ENCODE measurements at places on chromosomes 3 and 15. TPM values are rescaled to one million over a fixed set of nuclear protein-coding genes. Genes with fewer than 3 reads are reported as not detected.

Gene GOLGA6D
- not detected for total RNA-seq

DNA sequence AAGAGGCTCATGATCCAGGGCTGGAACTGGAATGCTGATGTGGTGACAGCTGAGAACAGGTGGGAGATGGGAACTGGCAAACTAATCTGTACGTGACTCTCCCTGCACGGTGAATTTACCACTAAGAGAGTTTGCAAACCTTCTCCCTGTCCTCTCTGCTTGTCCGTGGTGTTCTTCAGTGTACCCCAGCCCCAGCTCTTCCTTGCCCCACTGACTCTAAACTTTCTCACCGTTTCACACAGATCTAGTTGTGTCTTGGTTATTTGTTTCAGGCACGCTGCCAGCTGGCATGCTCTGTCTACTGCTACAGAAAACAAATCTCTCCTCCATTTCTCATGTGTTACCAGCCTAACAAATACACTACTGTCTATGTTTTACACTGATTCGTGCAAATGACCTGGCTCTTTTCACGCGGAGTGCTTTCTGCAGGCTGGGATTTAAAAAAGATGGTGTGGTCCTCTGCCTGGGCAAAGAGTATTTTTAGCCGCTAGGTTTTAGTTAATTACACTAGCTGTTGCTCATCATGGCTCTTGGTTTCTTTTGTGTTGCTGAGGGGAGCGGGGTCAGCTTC lies 192.7 kb upstream of the LRIG1 start:
- peak overlapping the region; percentile 47 for H3K4me3 ChIP-seq
- peak; percentile 14 for DNase-seq
- H3K4me1 ChIP-seq, result peaks cover 4% of the 10 kb centered on the region
- no peak overlapping the region for H3K27ac ChIP-seq
- H3K36me3 ChIP-seq, result no peaks in the 10 kb centered on the region

Gene C2CD4A
- 5.3 TPM for total RNA-seq

- DNase-seq, result no peak
- no peak overlapping the region for H3K4me3 ChIP-seq
- no peaks in the 10 kb centered on the region for H3K4me1 ChIP-seq
- H3K36me3 ChIP-seq, result peaks cover 3% of the 10 kb centered on the region
- no peaks in the 10 kb centered on the region for H3K27me3 ChIP-seq
Observed at GRCh38 chr3:113719294-113719693, 22.9 kb upstream of the USF3 start.

DNA sequence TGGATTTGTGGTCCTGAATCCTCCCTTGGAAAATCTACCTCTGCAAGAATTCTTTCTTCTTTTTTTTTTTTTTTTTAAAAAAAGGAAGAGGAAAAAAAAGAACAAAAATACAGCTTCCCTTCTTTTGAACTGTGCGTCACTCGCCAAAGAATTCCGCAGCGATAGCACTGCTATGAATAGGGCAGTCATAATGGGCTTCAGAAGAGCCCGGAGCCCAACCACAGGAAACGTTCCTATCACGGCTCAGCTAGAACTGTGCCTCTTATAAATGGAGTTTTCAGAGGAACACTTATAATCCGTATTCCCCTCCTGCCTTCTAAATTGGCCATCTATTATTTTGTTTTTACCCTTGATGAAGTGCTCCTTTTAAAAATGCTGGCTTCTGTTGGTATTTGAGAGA lies 227.7 kb downstream of the ADAMTS17 start:
- H3K36me3 ChIP-seq, result no peaks in the 10 kb centered on the region
- no peak overlapping the region for H3K4me3 ChIP-seq
- peak; percentile 67 for DNase-seq
- H3K4me1 ChIP-seq, result peaks cover 5% of the 10 kb centered on the region
- peak overlapping the region; percentile 23 for H3K27ac ChIP-seq
- no peaks in the 10 kb centered on the region for H3K27me3 ChIP-seq

DNA sequence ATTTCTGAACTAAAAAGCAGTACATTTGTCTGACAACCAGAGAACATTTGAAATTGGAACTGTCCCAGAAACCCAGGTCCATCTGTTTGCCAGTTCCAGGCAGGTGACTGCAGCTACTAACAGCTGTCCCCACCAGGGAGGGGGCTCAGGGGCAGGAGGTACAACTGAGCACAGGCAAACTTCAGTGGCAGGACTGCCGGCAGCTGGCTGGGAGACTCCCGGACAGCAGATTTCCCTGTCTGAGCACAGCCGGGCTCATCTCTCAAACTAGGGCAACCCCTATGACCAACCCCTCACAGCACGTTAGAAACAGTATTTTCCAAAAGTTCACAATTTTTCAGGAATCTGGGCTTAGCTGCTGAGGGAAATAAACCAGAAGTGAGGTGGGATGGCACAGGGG lies 88.8 kb downstream of the MEGF11 start:
- DNase-seq, result no peak
- no peak overlapping the region for H3K4me3 ChIP-seq
- no peaks in the 10 kb centered on the region for H3K36me3 ChIP-seq
- H3K27ac ChIP-seq, result no peak overlapping the region

DNA sequence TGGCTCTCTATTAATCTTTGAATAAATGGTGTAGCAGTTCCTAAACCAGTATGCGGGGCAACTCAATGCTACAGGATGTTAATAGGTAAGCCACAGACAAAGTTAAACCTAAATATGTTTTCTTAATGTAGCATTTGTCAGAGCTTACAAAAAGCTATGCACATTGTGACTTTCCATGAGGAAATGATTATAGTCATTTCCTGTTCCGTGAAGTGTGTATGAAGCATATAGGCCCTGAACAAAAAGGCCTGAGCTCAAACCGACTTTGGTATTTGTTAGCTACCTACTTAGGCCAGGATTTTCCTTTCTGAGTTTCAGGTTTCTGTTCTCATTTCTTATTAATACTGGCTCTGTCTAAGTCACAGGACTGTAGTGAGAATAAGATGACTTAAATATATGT lies 14.2 kb downstream of the ZNF80 start:
- H3K4me1 ChIP-seq, result no peaks in the 10 kb centered on the region
- H3K27ac ChIP-seq, result no peak overlapping the region
- DNase-seq, result no peak

DNA sequence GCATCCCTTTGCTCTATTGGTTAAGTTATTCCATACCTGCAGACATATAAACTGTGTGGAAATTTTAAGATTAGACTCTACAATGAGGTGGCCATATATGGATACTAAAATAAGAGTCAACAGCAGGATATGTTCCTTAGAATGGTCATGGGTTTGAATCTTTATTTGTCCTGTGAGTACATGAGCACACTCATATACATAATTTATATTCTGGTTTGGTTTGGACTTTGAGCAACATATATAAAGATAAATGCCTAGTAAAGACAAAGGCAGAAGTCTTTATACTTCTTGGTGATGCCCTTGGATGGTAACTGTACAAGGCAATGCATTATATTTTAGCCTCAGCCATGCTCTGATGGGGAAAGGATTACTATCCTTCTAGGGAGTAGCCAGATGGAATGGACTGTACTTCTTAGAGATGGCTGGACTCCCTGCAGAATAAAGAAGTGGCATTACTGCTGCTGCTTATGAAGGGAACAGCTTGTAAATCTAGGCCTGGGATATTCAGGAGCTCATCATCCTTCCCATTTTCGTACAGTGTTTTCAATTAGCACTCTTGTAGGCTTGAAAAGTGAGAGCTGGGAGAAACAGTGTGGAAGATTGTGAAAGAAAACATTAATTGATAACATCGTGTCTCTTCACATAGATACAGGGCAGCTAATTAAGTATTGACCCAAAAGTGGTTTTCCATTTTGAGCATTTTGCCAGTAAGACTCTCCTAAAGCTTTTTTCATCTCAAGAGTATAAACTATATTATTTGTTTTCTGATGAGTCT lies 60.4 kb downstream of the HMG20A start:
- H3K4me1 ChIP-seq, result peaks cover 2% of the 10 kb centered on the region
- no peak overlapping the region for H3K4me3 ChIP-seq
- H3K27me3 ChIP-seq, result no peaks in the 10 kb centered on the region
- no peak for DNase-seq

- DNase-seq, result no peak
- H3K27ac ChIP-seq, result no peak overlapping the region
- H3K4me1 ChIP-seq, result no peaks in the 10 kb centered on the region
- H3K4me3 ChIP-seq, result no peak overlapping the region
- H3K27me3 ChIP-seq, result no peaks in the 10 kb centered on the region
Observed at GRCh38 chr3:105449414-105449813, 82.7 kb downstream of the ALCAM start.

- no peak overlapping the region for H3K4me3 ChIP-seq
- peaks cover 9% of the 10 kb centered on the region for H3K4me1 ChIP-seq
- H3K27ac ChIP-seq, result no peak overlapping the region
- no peaks in the 10 kb centered on the region for H3K36me3 ChIP-seq
- no peak for DNase-seq
Observed at GRCh38 chr3:24443476-24443875, 51.2 kb downstream of the THRB start.

DNA sequence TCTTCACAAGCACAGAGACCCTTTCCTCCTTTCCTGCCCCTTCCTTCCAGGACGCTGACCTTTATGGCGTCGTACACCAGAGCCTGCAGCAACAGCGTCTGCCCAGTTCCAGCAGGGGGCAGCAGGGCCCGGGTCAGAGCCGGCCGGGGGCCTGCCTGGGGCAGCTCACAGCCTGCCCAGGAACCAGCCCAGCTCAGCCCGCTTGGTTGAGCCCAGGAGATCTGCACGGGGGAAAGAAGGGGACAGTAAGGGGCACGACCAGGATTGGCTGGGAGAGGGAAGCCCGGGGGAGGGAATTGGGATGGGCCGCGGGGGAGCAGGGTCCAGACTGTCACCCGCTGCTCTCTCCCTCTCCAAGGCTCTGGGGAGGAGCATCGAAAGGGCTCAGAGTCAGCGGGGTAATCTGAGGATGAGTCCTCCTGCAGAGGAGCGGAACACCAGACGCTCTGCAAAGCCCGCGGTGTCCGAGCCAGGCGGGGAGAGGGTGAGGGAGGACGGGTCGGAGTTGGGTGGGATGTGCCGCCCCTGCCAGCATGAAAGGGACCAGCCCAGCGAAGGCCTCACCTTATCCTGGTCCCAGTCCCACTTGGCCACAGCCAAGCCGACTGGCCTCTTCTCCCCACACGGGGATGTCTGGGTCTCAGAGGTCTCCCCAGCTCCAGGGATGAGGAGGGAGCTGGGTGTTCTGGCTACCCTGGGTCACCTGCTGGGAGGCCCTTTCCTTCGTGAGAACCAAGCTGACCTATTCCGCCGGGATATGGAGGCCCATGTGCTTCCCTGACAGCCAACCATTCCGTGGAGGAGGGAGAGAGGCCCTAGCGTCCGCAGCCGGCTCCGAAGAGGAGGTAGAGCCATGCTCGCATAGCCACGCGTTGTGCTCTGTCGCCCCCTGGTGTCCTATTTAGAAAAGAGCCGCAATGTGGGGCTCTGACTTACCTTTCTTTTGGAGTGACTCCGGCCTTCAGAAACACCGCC lies 7.4 kb upstream of the IGDCC3 start:
- no peaks in the 10 kb centered on the region for H3K36me3 ChIP-seq
- no peaks in the 10 kb centered on the region for H3K27me3 ChIP-seq
- H3K27ac ChIP-seq, result no peak overlapping the region
- peaks cover 5% of the 10 kb centered on the region for H3K4me1 ChIP-seq
- peak overlapping the region; percentile 46 for H3K4me3 ChIP-seq

Gene TRPM1
- total RNA-seq, result not detected

GRCh38 chr15:96325541-96326327 lies 4.8 kb upstream of the NR2F2 start:
- H3K36me3 ChIP-seq, result no peaks in the 10 kb centered on the region
- peak; percentile 83 for DNase-seq
- H3K4me1 ChIP-seq, result peaks cover 2% of the 10 kb centered on the region

Gene CD200
- 16.8 TPM for total RNA-seq

Gene LARP6
- total RNA-seq, result 21.0 TPM

GRCh38 chr15:20643829-20644425 lies 102.3 kb upstream of the GOLGA6L6 start:
- no peak overlapping the region for H3K27ac ChIP-seq
- H3K4me3 ChIP-seq, result no peak overlapping the region
- no peaks in the 10 kb centered on the region for H3K36me3 ChIP-seq
- no peaks in the 10 kb centered on the region for H3K27me3 ChIP-seq
- H3K4me1 ChIP-seq, result no peaks in the 10 kb centered on the region
- no peak for DNase-seq

GRCh38 chr3:128060473-128061381 lies 8.5 kb downstream of the SEC61A1 start:
- H3K36me3 ChIP-seq, result peaks cover 74% of the 10 kb centered on the region
- H3K4me1 ChIP-seq, result no peaks in the 10 kb centered on the region
- H3K27me3 ChIP-seq, result no peaks in the 10 kb centered on the region
- H3K4me3 ChIP-seq, result no peak overlapping the region

- no peaks in the 10 kb centered on the region for H3K36me3 ChIP-seq
- no peak overlapping the region for H3K4me3 ChIP-seq
- DNase-seq, result no peak
- H3K27me3 ChIP-seq, result no peaks in the 10 kb centered on the region
Observed at GRCh38 chr15:52171386-52171785, 19.8 kb downstream of the GNB5 start.

GRCh38 chr15:45378913-45379262 lies 544 bp upstream of the GATM start:
- H3K27me3 ChIP-seq, result peaks cover 4% of the 10 kb centered on the region
- peaks cover 3% of the 10 kb centered on the region for H3K4me1 ChIP-seq
- DNase-seq, result no peak
- H3K36me3 ChIP-seq, result no peaks in the 10 kb centered on the region

GRCh38 chr3:175212896-175213295 lies 353.8 kb downstream of the NAALADL2 start:
- H3K27ac ChIP-seq, result no peak overlapping the region
- no peak overlapping the region for H3K4me3 ChIP-seq
- H3K27me3 ChIP-seq, result no peaks in the 10 kb centered on the region

Gene CLDN1
- 86.0 TPM for total RNA-seq

DNA sequence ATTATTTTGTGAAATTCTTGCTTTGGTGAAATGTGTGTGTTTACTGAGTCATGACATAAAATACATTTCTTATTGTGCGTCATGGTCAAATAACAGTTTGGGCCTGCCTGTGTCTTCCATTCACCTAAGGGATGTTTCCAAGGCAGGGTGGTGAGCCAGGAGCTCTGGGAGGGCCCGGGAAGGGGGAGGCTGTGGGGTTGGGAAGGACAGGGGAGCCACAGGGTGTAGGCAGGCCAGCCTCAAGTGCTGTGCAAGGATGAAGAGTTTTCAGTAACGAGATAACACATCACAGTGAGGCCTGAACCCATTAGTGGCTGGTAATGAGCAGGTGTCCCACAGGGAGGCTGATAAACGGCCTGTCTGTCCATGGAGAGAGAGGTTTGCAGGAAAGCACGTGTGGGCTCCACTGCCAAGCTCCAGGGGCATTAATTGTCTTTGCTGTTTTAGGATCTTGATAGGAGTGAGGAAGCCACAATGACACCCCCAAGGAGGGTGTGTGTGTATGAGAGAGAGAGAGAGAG lies 35.6 kb upstream of the SEC13 start:
- H3K27me3 ChIP-seq, result no peaks in the 10 kb centered on the region
- no peak for DNase-seq
- H3K27ac ChIP-seq, result no peak overlapping the region
- no peaks in the 10 kb centered on the region for H3K36me3 ChIP-seq
- no peaks in the 10 kb centered on the region for H3K4me1 ChIP-seq

Gene LRRC15
- total RNA-seq, result 0.63 TPM

GRCh38 chr15:37733628-37734027 lies 200.8 kb upstream of the TMCO5A start:
- H3K36me3 ChIP-seq, result no peaks in the 10 kb centered on the region
- H3K27me3 ChIP-seq, result no peaks in the 10 kb centered on the region
- H3K4me3 ChIP-seq, result no peak overlapping the region
- no peak overlapping the region for H3K27ac ChIP-seq
- DNase-seq, result no peak
- no peaks in the 10 kb centered on the region for H3K4me1 ChIP-seq

Data from kidney (tissue), 22 donors.